ENCODE measurements at places on chromosomes 13 and 19. TPM values are rescaled to one million over a fixed set of nuclear protein-coding genes. Genes with fewer than 3 reads are reported as not detected.

GRCh38 chr19:15015946-15016542 lies 33.2 kb upstream of the CASP14 start:
- H3K36me3 ChIP-seq, result no peaks in the 10 kb centered on the region
- H3K4me1 ChIP-seq, result no peaks in the 10 kb centered on the region
- DNase-seq, result no peak
- H3K4me3 ChIP-seq, result no peak overlapping the region
- no peaks in the 10 kb centered on the region for H3K27me3 ChIP-seq
- H3K27ac ChIP-seq, result no peak overlapping the region

GRCh38 chr19:54415901-54416673 lies 823 bp downstream of the TTYH1 start:
- peaks cover 6% of the 10 kb centered on the region for H3K27me3 ChIP-seq
- H3K27ac ChIP-seq, result no peak overlapping the region
- DNase-seq, result no peak
- no peaks in the 10 kb centered on the region for H3K4me1 ChIP-seq
- no peaks in the 10 kb centered on the region for H3K36me3 ChIP-seq

Gene HRC
- 0.88 TPM for total RNA-seq

- H3K4me1 ChIP-seq, result no peaks in the 10 kb centered on the region
- DNase-seq, result no peak
Measured at GRCh38 chr13:98370806-98371515, 193.9 kb upstream of the RNF113B start.

Gene IGFL1
- total RNA-seq, result not detected

- H3K4me3 ChIP-seq, result no peak overlapping the region
- no peak overlapping the region for H3K27ac ChIP-seq
- no peak for DNase-seq
- peaks cover 56% of the 10 kb centered on the region for H3K4me1 ChIP-seq
Measured at GRCh38 chr19:29674374-29675119, 9.3 kb downstream of the PLEKHF1 start.

- no peak overlapping the region for H3K27ac ChIP-seq
- DNase-seq, result no peak
- no peaks in the 10 kb centered on the region for H3K36me3 ChIP-seq
- no peak overlapping the region for H3K4me3 ChIP-seq
- H3K27me3 ChIP-seq, result no peaks in the 10 kb centered on the region
- no peaks in the 10 kb centered on the region for H3K4me1 ChIP-seq
Measured at GRCh38 chr13:50340551-50341287, 325.5 kb downstream of the KCNRG start.

Gene DPP9
- 49.6 TPM for total RNA-seq

Gene PDX1
- total RNA-seq, result not detected

GRCh38 chr13:45120967-45121831 lies 889 bp downstream of the GTF2F2 start:
- H3K27ac ChIP-seq, result peak overlapping the region; percentile 88
- DNase-seq, result no peak
- peak overlapping the region; percentile 85 for H3K4me3 ChIP-seq
- H3K27me3 ChIP-seq, result no peaks in the 10 kb centered on the region
- no peaks in the 10 kb centered on the region for H3K36me3 ChIP-seq
- H3K4me1 ChIP-seq, result peaks cover 3% of the 10 kb centered on the region

DNA sequence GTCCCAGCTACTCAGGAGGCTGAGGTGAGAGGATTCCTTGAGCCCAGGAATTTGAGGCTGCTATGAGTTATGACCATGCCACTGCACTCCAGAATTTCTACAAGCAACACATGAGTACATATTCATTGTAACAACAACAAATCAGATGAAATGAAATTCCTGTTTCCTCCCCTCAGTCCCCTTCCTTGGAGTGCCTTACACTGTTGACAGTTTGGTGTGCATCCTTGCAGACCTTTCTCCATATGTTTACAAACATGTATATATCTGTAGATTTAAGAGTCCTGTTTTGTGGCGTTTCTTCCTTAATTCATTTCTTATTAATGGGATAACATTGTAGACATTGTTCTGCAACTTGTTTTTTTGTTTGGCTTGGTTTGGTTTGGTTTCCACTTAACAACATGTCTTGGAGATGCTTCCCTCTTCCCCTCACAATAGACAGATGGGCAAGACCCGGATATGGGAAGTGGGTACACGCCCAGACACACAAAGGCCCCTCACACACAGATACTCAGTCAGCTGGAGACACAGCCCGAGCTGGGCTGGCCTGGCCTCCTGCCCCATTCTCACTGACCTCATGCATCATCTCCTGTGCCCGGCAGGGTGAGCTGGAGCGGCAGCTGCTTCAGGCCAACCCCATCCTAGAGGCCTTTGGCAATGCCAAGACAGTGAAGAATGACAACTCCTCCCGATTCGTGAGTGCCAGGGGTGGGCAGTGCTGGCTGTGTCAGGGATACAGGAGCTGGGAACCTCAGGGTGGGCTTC lies 21.7 kb downstream of the MYH14 start:
- H3K4me3 ChIP-seq, result no peak overlapping the region
- no peaks in the 10 kb centered on the region for H3K4me1 ChIP-seq
- no peak overlapping the region for H3K27ac ChIP-seq
- no peaks in the 10 kb centered on the region for H3K36me3 ChIP-seq

DNA sequence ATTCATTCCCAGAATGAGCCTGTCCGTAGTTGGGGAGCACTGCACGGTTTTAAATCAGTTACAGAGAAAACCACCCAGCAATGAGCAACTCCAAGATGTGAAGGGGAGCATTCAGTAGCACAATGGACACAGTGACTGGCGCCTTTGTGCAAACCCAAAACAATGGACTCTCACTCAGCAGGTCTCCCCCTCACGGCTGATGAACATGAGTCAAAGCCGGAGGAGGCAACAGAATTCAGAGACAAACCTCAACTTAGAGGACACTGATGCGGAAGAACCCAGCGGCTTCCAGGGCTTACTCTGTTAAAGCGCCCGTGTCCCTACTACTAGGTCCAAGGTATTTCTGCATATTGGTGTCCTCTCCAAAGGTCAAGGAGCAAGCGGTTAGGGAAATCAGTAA lies 17.7 kb downstream of the PLEKHF1 start:
- H3K36me3 ChIP-seq, result no peaks in the 10 kb centered on the region
- H3K27me3 ChIP-seq, result no peaks in the 10 kb centered on the region
- peaks cover 21% of the 10 kb centered on the region for H3K4me1 ChIP-seq
- H3K4me3 ChIP-seq, result no peak overlapping the region

DNA sequence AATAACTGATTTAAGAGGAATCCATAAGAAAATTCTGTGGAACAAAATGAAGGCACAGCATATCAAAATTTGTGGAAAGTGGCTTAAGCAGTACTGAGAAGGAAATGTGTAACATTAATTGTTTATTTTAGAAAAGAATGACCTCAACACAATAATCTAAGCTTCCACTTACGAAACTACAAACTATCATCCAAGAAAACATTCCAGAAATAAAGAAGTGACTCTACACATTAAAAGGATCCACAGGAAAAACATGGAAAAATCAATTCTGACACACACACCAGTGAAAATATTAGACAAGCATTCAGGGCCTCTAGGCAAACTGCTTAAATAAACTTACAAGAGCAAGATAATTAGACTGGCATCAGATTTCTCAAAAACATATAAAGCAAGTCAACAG lies 14.0 kb downstream of the EXOSC8 start:
- peaks cover 16% of the 10 kb centered on the region for H3K36me3 ChIP-seq
- no peak overlapping the region for H3K27ac ChIP-seq
- H3K27me3 ChIP-seq, result no peaks in the 10 kb centered on the region
- no peak overlapping the region for H3K4me3 ChIP-seq
- no peaks in the 10 kb centered on the region for H3K4me1 ChIP-seq

- no peak for DNase-seq
- H3K27ac ChIP-seq, result no peak overlapping the region
- no peaks in the 10 kb centered on the region for H3K4me1 ChIP-seq
- H3K36me3 ChIP-seq, result peaks cover 4% of the 10 kb centered on the region
Measured at GRCh38 chr13:51858433-51859247, 3.1 kb upstream of the CCDC70 start.

DNA sequence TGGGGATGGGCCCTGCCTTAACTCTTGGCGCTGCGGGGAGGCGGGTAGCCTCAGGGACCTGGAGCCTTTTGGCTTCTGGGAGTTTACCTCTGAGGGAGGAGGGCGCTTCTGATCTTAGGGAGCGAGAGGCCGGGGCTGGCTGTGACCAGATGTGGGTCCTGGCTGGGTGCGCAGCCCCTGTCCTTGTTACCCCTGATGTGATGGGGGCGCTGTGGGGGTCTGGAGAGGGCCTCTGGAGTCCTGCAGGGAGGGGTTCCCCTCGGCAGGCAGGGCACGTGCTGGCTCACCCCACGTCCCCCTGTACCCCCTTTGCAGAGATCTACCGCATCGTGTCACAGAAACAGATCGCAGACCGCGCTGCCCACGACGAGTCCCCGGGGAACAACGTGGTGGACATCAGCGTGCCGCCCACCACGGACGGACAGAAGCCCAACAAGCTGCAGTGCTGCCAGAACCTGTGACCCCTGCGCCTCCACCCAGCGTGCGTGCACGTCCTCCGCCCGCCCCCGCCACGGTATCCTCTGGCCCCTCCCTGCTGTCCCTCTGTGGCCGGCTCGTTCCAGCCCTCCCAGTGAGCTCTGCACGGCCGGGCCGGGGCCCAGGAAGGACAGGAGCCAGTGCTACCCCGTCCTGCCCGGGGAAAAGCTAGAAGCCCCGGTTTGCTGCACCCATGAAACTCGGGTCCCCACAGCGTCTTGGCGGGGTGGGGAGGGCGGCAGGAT lies 9.8 kb upstream of the MARCHF2 start:
- no peaks in the 10 kb centered on the region for H3K36me3 ChIP-seq
- H3K4me3 ChIP-seq, result no peak overlapping the region
- peaks cover 1% of the 10 kb centered on the region for H3K4me1 ChIP-seq
- H3K27ac ChIP-seq, result peak overlapping the region; percentile 48
- no peak for DNase-seq

Gene LPAR2
- 17.1 TPM for total RNA-seq

GRCh38 chr19:19628501-19629134 lies 598 bp upstream of the LPAR2 start:
- peak overlapping the region; percentile 65 for H3K4me3 ChIP-seq
- DNase-seq, result peak; percentile 69
- no peaks in the 10 kb centered on the region for H3K36me3 ChIP-seq
- peak overlapping the region; percentile 88 for H3K27ac ChIP-seq
- no peaks in the 10 kb centered on the region for H3K4me1 ChIP-seq
